ENCODE measurements at places on chromosomes 16 and 17. TPM values are rescaled to one million over a fixed set of nuclear protein-coding genes. Genes with fewer than 3 reads are reported as not detected.
A peak's percentile ranks its signal among the peaks of the same experiment; 100 is the strongest.

The SHPK gene
- total RNA-seq: 29.3 TPM

The TMEM106A gene
- 3.8 TPM for total RNA-seq

The C16orf96 gene
- 2.1 TPM for total RNA-seq

The ZDHHC1 gene
- 4.6 TPM for total RNA-seq

The KRT36 gene
- not detected for total RNA-seq

The DHX38 gene
- total RNA-seq: 91.7 TPM

DNA sequence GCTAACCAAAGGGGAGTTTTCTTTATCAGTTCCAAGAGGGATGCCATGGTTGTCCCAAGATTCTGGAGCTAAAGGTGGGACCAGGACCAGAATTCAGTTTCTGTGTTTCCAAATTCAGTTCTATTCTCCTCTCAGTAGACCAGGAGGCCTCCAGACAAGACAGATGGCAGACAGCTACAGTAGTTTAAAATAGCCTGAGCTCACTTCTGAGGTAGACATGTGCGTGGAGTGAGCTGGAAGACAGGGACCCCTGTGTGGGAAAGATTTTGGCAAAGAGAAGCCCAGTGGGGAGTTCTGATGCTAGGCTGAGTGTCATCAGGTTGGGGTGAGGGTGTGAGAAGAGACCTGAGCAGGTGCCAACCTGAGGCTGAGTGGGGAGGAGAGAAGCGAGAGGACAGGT, 95.4 kb downstream of the PRKCB start:
- no peak for DNase-seq

- DNase-seq: peak; percentile 87
Observed at GRCh38 chr17:3944485-3945388, 19.5 kb downstream of the ATP2A3 start.

DNA sequence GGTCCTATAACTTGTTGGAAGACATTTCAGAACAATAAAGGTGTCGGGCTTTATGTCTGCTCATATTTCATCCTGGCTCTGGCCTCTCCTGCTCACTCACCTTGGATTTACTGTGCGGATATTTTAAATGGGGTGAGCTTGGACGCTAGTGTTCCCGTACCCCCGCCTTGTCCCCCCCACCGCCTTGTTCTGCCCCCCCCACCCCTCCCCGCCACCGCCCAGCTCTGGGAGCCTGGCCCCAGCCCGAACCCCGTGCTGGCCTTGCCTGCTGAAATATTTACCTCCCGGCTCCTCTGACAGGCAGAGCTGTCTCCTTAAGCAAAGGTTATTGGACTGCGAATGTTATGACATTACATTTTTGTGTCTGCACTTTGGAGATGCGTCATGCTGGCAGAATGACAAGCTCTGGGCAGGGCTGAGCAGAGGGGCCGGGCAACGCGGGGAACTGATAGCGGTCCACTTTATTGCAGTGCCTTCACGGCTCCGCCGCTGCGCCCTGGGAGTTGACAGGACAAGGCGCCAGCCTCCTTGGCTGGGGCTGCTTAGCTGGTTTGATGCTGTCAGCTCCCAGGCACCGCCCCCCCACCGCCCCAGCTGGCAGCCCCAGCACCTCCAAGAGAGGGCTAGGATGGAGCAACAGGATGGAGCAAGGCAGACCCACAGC, 222.5 kb upstream of the GSE1 start:
- DNase-seq: peak; percentile 7

DNA sequence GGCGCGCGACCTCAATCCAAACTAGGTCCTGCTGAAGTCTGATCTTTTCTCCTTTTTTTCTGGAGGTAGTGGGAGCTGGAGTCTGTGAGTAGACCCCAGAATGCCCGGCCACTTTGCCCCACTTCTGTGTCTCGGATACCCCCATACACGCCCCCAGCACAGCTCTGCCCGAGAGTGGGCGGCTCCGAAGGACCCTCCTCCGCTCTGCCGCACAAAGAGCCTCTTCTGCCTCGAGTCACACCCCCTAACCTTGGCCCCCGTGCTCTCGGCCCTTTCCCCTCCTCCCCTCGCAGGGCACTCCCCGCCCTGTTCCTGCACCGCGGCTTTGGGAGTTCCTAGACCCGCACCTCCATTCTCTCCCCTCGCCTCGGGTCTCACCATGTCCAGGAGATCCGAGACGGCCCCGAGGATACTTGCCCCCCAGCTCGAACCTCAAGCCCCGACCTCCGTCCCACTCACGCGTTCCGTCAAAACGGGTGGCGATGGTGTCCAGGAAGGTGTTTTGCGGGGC, 476 bp downstream of the KCNH4 start:
- peak; percentile 36 for DNase-seq

DNA sequence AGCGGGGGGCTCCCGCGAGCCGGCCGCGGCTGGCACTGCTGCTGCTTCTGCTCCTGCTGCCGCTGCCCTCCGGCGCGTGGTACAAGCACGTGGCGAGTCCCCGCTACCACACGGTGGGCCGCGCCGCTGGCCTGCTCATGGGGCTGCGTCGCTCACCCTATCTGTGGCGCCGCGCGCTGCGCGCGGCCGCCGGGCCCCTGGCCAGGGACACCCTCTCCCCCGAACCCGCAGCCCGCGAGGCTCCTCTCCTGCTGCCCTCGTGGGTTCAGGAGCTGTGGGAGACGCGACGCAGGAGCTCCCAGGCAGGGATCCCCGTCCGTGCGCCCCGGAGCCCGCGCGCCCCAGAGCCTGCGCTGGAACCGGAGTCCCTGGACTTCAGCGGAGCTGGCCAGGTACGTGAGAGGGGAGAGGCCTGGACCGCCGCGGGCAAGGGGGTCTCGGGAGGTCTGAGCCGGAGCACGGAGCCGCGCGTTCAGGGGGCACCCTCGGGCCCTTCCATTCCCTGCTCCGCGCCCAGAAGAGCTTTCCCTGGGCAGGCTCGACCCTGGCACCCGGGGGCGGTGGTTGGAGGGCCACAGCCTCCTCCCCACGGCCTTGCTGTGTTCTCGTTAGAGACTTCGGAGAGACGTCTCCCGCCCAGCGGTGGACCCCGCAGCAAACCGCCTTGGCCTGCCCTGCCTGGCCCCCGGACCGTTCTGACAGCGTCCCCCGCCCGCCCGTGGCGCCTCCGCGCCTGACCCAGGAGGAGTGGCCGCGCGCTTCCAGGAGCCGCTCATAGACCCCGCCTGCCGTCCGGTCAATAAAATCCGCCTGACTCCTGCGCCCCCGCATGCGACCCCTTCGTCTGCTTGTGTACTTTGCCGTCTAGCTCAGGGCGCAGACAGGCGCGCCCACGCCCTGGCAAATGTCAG, 591 bp downstream of the NPW start:
- peak; percentile 51 for DNase-seq

- DNase-seq: no peak
Observed at GRCh38 chr16:65083164-65083857, 38.6 kb downstream of the CDH11 start.

DNA sequence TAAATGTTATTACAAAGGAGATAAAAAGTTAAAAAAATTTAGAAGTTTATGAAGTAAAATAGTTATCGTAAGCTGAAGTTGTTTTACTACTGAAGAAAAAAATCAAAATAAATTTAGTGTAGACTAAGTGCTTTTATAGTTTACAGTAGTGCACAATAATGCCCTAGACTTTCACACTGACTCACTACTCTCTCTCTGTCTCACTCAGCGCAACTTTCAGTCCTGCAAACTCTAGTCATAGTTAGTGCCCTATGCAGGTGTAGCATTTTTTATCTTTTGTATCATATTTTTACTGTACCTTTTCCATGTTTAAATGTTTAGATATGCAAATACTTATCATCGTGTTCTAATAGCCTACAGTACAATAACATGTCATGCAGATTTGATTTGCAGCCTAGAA, 17.7 kb upstream of the TOM1L1 start:
- no peak for DNase-seq

- DNase-seq: no peak
Observed at GRCh38 chr17:77423589-77424451, 283.1 kb downstream of the SEC14L1 start.

- DNase-seq: no peak
Observed at GRCh38 chr16:9484426-9484825, 393.0 kb downstream of the HAPSTR1 start.

GRCh38 chr17:51461578-51462004, 201.2 kb downstream of the UTP18 start:
- peak; percentile 79 for DNase-seq

- DNase-seq: no peak
Observed at GRCh38 chr16:83755391-83755790, 52.4 kb upstream of the HSBP1 start.

GRCh38 chr17:57143919-57144318, 58.9 kb downstream of the AKAP1 start:
- no peak for DNase-seq

- peak; percentile 21 for DNase-seq
Observed at GRCh38 chr16:53743149-53743566, 39.2 kb downstream of the FTO start.

- DNase-seq: no peak
Observed at GRCh38 chr17:19973156-19973555, 4.5 kb downstream of the AKAP10 start.

GRCh38 chr16:70454222-70455034, at the start of gene FCSK:
FCSK (plus strand) TSS chr16:70454595; CDS start chr16:70463191, 8,596 bp downstream.
- DNase-seq: peak; percentile 84

GRCh38 chr16:86722970-86723369, 144.6 kb downstream of the FOXL1 start:
- DNase-seq: no peak

- no peak for DNase-seq
Observed at GRCh38 chr16:10539236-10539635, 41.2 kb downstream of the EMP2 start.

DNA sequence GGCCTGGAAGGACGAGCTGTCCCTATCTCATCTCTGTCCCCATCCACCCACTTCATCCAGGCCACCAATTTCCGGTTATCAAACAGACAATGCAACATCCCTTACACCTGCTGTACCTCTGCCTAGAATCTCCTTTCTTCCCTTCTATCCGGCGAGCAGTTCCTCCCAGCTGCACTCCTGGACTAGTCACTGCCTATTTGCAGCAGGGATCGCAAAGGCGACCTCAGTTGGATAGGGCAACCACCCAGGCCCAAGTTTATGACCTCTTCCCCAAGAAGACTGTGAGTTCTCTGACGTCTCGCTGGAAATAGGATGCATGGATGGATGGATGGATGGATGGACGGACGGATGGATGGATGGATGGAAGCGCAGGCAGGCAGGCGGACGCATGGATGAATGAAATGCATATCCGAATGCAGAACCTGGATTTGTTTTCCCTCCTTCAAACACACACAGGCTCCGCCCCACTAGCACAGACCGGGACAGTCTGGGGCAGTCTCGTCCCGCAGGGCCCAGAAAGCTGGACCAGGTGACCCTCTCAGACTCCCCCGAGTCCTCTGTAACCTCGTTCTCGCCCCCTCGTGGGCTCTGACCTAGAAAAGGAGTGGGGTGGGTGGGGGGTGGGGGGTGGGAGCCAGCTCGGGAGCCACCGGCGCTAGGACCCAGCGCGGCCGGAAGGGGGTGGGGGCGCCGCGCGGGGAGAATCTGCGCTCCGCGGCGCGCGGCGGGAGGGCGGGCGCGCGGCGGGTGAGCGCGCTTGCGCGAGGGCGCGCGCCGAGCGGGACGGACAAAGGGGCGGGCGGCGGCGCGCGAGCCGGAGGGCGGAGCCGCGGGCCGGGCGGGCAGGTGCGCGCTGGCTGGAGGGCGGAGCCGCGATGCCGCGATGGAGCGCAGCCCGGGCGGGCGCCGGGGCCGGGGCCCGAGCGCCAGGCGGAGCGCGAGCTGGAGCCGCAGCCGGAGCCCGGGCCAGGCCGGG, at the start of gene SBK1:
Gene SBK1 (plus strand): TSS at position 875 of the 976 bp plus-strand sequence. CDS start 24,867 bp downstream, outside the sequence.
- peak; percentile 80 for DNase-seq

DNA sequence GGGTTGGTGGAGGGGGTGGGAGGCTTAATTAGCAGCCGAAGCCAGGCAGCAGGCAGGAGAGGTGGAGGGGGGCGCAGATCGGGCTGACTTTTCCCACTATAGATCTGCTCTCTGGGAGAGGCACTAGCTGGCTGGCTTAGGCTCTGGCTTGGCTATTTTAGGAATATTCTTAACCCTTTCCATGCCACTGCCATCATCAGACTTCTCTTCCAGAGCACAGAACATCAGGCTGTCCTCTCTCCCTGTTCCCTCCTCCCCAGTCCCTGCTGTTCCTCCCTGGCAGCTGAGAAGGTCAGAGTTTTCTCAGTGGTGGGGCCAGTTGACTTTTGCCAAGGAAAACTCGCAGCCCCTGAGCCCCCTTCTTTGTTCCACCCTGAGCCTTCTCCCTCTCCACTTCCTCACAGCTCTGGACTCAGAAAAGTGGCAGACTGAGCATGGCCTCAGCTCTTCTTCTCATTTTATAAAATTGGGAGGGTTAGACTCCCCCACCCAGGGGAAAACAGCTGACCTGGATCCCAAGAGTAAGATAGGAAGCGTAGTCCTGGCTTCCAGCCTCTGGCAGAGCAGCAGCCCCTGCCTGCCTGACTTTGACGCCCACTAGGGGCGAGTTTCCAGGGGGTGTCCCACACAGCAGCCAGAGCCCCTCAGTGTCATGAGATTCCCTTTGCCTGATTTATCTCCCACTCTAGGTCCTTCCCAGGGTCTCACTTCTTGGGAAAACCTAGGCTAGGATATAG, 9.9 kb upstream of the C1QL1 start:
- DNase-seq: no peak

DNA sequence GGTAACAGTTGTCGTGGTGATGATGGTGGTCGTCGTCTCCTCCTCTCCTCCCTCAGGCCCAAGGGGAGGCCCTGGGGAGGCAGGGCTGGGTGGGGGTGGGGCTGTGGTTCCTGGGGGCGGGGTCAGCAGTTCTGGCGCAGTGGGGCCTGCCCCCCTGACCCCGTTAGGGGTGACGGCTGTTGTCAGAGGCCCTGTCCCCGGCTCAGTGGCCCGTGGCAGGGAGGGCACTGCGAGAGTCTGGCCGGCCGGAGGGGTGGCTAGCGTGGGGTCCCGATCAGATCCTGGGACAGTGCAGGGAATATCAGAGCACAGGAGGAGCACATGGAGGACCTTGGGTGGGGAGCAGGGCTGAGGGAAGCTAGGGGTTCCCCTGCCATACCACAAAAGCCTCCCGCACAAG, 2.5 kb downstream of the SEZ6L2 start:
- no peak for DNase-seq

DNA sequence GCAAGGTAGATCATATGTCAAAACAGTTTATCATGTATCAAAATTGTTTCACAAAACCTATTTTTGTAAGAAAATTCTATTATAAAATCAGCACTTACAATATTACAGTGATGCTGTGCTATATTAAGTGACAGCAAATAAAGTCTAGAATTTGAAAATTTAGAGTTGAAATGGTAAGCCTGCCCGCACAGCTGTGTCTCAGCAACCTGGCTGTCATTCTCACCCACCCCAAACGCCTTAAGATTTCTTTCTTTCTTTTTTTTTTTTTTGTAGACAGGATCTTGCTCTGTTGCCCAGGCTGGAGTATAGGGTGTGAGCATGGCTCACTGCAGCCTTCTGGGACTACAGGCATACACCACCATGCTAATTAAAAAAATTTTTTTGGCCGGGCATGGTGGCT, 26.8 kb downstream of the CDK5R1 start:
- no peak for DNase-seq

GRCh38 chr16:48623304-48624016, 13.5 kb upstream of the N4BP1 start:
- DNase-seq: peak; percentile 81
